ENCODE measurements at places on chromosomes 5 and 9.

GRCh38 chr5:29720954-29721353, 1472.5 kb upstream of the CDH6 start:
- DNase-seq: no peak

- no peak for DNase-seq
These were observed 459.1 kb downstream of the SPOCK1 start for GRCh38 chr5:137040024-137040423.

DNA sequence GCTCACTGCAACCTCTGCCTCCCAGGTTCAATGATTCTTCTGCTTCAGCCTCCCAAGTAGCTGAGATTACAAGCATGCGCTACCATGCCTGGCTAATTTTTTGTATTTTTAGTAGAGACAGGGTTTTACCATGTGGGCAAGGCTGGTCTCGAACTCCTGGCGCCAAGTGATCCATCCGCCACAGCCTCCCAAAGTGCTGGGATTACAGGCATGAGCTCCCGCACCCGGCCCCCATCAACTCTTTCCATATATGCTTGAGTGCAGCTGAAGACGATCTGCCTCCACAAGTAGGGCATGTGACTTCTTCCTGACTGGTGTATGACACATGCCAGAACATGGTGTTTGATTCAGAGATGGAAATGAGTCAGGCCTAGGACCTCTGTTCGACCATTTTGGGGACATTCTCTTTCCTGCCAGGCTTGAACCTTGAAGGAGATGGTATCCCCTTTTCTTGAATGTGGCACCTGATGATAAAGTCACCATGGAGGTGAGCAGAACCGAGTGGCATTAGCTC, 7.5 kb upstream of the CNOT6 start:
- no peak for DNase-seq

DNA sequence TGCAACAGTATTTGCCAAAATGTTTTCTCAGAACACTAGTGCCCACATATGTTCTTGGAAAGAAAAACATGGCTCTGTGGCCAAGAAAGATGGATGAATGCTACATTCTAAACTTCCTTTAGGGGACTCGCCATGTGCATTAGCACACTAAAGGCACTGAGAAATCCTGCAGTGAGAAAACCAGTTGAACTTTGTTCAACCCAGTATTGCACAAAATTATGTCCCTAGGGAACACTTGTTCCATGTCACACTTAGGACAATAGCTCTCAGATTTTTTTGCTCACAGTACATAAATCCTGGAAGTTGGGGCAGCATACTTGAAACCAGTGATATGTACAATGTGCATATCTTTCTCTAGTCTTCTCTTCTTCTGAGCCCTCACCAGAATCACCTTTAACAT, 96.6 kb downstream of the ADRB2 start:
- DNase-seq: no peak

- no peak for DNase-seq
These were observed 185.0 kb downstream of the DAB2IP start for GRCh38 chr9:121836366-121836885.

GRCh38 chr5:99169309-99169708, 240.5 kb upstream of the CHD1 start:
- peak; percentile 9 for DNase-seq

DNA sequence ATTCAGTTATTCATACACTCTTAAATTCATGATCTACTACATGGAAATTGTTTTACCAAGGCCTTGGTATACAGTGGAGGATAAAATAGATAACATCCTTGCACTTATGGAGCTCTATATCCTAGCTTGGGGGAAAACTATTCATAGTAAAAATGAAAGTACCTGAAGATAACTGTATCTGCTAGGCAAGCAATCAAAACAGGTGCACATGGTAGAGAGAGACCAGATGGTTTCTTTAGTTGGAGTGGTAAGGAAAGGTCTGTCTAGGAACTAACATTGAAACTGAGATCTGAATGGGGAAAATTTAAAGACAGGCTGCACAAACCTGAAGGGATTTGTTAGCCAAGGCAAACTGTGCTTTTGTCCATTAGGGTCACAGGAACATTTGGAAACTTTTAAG, 11.1 kb upstream of the SLCO4C1 start:
- DNase-seq: no peak

GRCh38 chr9:134267881-134268724, 58.2 kb upstream of the RXRA start:
- no peak for DNase-seq

GRCh38 chr5:141871870-141872269, 6.3 kb downstream of the PCDH1 start:
- DNase-seq: no peak

DNA sequence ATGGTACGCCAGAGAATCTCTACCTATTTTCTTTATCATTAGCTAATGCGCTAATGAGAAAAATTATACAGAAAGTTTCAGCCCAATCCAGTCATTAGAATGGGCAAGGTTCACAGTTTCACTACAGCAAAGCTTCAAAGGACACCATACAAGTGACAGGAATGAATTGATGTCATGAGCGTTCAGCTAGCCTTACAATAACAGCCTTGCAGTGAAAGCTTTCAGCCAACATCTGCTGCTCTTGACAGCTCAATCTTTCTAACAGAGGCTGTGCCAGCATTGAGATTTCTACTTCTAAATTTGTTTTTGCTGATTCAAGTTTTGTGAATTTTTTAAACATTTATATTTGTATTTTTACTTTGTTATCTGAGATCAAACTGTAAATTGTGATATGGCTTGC, 302.4 kb upstream of the FAM174A start:
- peak; percentile 68 for DNase-seq

- peak; percentile 48 for DNase-seq
These were observed 649.4 kb downstream of the CDH9 start for GRCh38 chr5:26388976-26389375.

GRCh38 chr5:74966141-74967026, 86.0 kb downstream of the GCNT4 start:
- no peak for DNase-seq

DNA sequence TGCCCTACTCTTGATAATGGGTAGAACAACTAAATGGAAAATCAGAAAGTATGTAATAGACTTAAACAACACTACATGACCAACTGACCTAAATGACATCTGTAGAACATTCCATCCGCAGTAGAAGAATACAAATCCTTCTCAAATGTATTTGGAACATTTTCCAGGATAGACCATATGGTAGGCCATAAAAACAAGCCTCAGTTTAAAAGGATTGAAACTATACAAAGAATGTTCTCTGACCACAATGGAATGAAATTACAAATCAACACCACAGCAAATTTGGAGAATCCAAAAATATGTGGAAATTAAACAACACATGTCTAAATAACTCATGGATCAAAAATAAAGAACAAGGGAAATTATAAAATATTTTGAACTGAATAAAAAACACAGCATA, 189.2 kb downstream of the NDUFS4 start:
- DNase-seq: no peak

GRCh38 chr5:76363352-76364225, 39.5 kb upstream of the IQGAP2 start:
- DNase-seq: no peak

DNA sequence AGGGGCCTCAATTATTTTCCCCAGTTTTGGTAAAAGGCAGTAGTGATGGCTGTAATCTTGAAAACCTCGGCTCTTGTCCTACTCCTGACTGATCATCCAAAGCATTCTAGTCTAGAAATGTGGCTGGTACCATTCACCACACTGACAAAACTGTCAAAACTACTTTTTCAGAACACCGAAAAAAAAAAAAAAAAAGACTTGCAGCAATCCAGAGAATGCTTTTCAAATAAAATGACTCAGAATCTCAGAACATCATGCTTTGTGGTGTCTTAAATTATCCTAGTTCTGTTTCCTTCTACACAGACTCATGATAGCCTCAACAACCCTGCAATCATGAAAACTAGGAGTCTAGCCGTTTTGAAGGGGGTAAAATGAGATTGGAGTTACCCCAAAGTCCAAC, 13.4 kb downstream of the SLC28A3 start:
- no peak for DNase-seq

DNA sequence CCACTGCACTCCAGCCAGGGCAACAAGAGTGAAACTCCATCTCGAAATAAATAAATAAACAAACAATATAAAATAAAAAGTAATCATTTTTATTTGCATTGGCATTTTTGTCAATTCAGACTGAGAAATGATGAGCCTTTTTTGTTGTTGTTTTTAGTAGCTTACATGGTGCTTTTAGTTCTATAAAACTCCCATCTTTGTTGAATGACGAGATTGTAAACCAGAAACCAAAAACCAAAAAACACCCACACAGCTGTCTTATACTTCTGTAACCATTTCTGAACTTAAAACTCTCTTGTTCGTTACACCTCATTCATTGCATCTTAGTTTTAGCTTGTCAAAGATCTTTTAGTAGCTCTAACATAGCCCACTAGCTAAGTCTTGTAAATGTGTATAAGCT, 44.7 kb downstream of the GGTA1 start:
- DNase-seq: no peak

DNA sequence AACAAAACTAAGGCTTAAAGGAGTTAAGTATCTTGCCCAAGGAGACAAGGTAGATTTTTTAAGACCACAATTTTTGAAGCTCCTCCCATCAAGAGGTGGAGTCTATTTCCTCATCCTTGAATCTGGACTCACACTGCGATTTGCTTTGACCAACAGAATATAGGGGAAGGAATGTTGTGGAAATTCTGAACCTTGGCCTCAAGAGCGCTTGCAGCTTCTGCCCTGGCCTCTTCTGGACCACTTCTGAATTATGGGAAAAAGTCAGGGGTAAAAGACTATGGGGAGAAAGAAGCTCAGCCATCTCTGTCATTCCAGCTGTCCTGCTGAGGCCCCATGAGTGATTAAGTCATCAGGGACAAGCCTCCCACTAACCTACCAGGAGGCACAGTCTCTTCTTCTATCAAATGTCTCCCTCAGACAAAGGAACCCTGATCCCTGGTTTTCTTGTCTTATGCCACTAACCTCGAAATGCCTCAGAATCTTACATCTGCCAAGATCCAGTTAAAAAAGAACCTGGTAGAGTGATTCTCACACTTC, 25.9 kb downstream of the MAPKAP1 start:
- no peak for DNase-seq

DNA sequence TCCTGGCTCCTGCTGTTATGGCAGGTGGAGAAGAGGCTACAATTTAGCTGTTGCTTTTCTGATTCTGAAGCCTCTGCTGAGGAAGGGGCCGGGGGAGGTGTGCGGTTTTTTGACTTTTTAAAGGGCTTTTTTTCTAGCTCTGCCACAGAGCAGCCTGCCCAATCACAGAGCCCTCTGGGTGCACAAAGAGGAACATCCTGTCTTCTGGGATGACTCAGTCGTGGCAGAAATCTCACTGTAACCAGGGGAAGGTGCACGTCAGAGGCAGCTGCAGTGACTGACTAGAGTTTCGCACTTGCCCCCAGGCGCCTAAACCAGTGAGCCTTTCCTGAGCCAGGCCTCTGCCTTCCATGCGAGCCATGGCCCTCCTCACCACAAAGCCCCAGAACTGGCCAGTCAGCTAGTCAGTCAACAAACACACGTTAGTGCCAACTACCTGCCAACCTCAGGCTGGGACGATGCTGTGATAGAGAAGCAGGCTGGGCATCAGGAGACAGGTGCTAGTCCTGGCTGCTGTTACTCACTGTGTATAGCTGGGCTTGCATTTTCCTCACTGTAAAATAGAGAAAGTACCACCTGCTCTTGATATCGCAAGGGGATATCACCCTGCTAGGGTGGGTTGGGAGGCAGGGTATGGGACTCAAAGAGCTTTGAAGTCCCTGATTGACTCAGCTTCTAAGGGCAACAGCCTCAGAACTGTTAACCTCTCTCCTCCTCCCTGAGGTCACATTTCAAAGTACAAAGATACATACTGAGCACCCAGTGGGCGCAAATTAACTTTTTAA, 2.2 kb downstream of the AKNA start:
- DNase-seq: peak; percentile 36

GRCh38 chr5:120730214-120730613, 266.1 kb downstream of the PRR16 start:
- no peak for DNase-seq

- no peak for DNase-seq
These were observed 397.6 kb upstream of the ACTBL2 start for GRCh38 chr5:57880216-57880615.

- DNase-seq: no peak
These were observed 243.5 kb downstream of the ENC1 start for GRCh38 chr5:74396913-74397622.

DNA sequence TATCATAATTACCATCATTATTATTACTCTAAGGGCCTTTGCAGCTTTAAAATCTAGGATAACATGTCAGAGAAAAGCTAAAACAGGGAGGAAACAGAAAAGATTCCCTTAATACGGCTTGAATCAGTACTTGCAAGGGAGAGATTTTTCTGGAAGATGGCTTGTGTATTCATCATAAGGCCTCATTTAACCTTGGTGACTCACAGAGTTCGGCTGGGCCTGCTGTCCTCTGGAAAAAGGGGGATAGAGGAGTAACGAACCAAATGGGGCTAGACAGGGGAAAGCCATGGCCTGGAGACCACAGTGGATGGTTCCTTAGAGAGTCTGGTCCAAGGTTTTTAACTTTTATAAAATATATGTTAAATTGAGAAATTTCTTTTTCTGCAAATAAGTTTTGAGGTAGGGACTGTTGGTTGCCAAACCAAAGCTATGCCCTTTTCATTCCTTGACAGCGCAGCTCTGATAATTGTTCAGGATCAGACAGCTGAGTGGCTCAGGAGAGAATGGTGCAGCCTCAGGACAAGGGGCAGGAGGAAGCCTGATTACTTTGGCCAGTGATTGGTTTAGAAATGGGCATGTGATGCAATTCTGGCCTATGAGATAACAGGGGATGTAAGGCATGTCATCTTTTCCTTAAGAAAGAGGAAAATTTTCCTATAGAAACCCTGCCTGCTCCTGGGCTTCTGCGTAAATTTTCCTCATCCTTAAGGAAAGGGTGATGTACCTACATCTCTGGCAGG, 25.6 kb upstream of the GSN start:
- no peak for DNase-seq

DNA sequence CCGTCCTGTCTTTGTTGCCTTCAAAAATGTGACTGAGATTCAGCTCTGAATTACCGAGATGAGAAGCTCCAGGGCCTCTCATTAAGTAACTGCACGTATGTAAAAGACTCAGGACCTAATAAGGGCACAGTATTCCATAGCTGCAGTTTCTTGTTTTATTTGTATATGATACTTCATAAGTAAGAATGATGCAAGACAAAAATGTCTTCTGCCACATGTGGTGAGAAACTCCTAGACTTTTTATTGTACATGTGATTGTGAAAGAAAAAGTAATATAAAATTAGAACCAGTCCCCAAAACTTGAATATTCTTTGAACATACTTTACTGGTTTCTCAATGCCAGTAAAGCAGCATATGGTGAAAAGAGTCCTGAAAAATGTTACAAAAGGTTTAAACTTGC, 110.1 kb upstream of the OTULINL start:
- no peak for DNase-seq

DNA sequence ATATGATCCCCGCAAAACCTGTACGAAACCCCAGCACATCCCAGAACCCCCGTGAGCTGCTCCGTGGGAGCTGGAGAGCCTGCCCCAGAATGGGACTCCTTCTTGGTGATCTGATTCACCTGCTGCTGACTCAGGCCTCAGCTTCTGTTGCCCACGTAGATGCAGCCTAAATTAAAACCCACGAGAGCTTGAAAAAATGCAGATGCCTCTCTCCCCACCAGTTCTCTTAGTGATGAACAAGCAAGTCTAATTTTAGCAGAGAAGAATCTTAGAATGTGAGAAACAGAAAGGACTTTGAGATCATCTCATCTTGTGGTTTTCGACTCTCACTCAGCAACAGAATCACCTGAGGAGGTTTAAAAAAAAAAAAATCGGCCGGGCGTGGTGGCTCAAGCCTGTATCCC, 57.6 kb downstream of the TMOD1 start:
- no peak for DNase-seq

Data from spinal cord (tissue), 10 donors.